ENCODE measurements at places on chromosomes 2 and 18.
A peak's percentile ranks its signal among the peaks of the same experiment; 100 is the strongest.

DNA sequence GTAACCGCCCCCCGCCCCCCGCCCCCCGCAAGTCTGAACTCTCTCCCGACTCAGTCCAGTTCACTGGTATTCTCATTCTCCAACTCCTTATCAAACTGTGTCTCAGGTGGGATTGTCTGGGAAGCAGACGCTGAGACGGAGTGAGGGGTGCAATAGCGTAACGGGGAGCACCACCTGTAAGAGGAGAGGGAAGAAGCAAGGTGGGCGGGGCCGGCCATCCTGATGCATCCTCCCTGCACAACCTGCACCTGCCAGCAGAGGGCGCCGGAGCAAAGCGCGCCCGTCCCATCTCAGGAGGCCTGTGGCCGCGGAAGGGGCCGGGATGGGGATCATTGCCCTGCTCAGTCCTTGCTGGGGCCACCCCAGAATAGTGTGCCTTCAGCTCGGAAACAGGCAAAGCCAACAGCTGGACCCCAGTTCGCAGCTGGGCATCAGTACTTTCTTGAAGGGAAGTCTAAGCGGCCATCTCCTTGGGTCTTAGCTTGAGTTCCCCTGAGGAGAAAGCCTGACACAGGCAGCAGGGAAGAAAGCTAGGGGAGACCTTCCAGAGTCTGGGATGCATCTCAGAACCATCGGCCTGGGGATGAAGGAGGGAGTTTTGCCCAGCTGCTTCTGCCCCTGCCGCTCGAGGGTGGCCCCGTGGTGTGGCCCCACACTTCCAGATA lies 208.0 kb downstream of the TFCP2L1 start:
- DNase-seq, result no peak
- no peaks in the 10 kb centered on the region for H3K27me3 ChIP-seq
- H3K4me3 ChIP-seq, result no peak overlapping the region
- H3K4me1 ChIP-seq, result peaks cover 20% of the 10 kb centered on the region
- H3K36me3 ChIP-seq, result no peaks in the 10 kb centered on the region
- no peak overlapping the region for H3K27ac ChIP-seq

GRCh38 chr2:113233593-113234550 lies 44.8 kb downstream of the PAX8 start:
- H3K4me3 ChIP-seq, result no peak overlapping the region
- DNase-seq, result no peak
- no peak overlapping the region for H3K27ac ChIP-seq
- H3K27me3 ChIP-seq, result no peaks in the 10 kb centered on the region
- H3K36me3 ChIP-seq, result no peaks in the 10 kb centered on the region

DNA sequence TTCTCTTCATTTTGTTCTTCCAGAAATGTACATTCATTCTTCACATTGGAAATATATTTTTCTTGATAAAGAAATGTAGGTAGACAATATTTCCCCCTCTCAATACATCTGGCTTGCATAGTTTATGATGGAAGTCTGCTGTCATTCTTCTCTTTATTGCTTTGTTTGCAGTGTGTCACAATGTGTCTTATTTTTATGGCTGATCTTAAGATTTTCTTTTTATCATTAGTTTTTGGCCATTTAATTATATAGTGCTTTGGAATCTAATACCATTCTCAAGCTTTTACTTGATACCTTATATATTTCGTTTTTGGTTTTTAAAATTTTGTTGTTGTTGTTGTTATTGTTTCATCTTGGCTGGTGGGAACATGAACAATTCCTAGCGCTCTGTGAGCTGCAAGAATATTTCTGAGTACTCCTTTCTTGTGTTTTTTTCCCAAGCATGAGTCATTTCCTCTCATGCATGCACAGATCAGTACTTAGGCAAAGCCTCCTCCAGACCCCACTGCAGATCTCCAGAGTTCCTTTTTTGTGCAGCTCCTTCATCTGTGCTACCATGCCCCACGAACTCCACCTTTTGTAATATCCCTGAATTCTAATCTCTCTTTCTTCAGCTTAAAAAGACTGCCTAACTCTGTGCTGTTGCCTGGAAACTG lies 13.7 kb upstream of the MMADHC start:
- no peaks in the 10 kb centered on the region for H3K36me3 ChIP-seq
- H3K4me3 ChIP-seq, result no peak overlapping the region
- H3K27me3 ChIP-seq, result no peaks in the 10 kb centered on the region
- H3K4me1 ChIP-seq, result peaks cover 7% of the 10 kb centered on the region

DNA sequence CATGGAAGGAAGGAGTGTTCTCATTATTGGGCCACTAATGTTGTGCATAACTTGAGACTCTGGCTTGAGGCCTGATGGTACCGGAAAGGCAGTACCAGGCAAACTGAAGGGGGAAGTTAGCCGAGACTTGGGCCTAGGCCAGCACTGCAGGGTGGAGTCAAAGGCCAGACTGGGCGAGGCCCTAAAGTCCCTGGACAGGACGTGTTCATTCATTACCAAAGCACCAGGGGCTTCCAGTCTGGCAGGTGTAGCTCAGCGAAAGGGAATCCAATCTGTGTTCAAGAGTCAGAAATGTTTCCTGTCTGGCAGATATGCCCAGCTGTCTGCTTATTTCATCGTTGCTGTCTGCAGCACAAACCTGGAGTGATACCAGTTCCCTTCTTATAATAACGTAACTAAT lies 4.7 kb upstream of the ITSN2 start:
- H3K27ac ChIP-seq, result peak overlapping the region; percentile 18
- DNase-seq, result peak; percentile 94
- no peak overlapping the region for H3K4me3 ChIP-seq
- peaks cover 21% of the 10 kb centered on the region for H3K4me1 ChIP-seq

- peak; percentile 19 for DNase-seq
- no peak overlapping the region for H3K27ac ChIP-seq
- H3K4me1 ChIP-seq, result no peaks in the 10 kb centered on the region
- no peaks in the 10 kb centered on the region for H3K36me3 ChIP-seq
- no peaks in the 10 kb centered on the region for H3K27me3 ChIP-seq
- H3K4me3 ChIP-seq, result no peak overlapping the region
Measured at GRCh38 chr2:48829036-48829435, 73.5 kb upstream of the LHCGR start.
